ENCODE measurements at places on chromosomes 2 and 18.

GRCh38 chr2:124480958-124481357 lies 455.9 kb downstream of the CNTNAP5 start:
- DNase-seq = no peak

GRCh38 chr2:33497221-33497650 lies 20.8 kb downstream of the RASGRP3 start:
- no peak for DNase-seq

- no peak for DNase-seq
These were observed 8.0 kb downstream of the AGFG1 start for GRCh38 chr2:227479865-227480475.

GRCh38 chr2:55743583-55743982 lies 49.9 kb upstream of the PNPT1 start:
- no peak for DNase-seq

DNA sequence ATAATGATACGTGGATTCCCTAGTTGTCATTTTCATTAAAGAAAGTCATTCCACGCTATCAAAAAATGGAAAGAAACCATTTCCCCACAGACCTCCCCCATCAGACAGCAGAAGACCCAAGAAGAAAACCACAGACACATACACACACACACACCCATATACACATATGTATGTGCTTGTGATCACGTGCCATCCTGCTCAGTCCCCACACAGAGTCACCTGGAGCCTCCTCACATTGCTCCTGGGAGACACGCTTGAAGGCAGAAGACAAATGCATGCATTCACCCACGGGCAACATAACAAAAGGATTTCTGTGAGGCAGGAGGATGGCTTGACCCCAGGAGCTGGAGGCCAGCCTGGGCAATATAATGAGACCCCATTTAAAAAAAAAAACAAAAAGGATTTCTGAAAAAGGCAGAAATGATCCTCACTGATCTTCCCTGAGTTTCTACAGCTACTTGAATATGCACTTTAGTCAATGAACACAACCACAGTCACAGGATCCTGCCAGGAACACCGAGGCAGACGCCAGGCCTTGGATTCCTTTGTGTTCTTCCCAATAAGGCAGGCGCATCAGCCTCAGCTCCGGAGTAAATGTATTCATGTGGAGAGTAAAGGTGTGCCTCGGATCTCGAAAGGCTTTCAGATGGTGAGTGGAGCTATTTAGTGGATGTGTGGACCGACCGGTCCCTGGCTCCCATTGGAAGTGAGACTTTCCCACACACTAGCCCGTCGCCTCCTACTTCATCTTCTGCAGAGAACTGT lies 21.0 kb downstream of the TGFBRAP1 start:
- DNase-seq = no peak

DNA sequence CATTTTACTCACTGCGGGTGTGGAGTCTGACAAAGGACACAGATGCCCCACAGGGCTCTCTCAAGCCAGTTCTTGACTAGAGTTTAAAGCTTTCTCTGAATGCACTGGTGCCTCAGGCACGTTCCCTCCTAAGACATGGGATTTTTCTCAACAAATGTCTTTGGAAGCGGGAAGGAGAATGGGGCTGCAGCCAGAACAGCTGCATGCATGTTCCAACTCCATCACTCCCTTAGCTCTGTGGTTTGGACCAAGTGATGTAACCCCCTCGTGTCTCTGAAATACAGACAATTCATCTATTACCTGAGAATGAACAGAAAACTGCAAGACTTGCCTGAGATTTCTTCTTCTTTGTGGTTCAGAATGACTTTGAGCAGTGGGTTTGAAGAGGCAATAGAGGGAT lies 141.7 kb upstream of the SERPINE2 start:
- DNase-seq = no peak
